ENCODE measurements at places on chromosomes 3 and 15.

DNA sequence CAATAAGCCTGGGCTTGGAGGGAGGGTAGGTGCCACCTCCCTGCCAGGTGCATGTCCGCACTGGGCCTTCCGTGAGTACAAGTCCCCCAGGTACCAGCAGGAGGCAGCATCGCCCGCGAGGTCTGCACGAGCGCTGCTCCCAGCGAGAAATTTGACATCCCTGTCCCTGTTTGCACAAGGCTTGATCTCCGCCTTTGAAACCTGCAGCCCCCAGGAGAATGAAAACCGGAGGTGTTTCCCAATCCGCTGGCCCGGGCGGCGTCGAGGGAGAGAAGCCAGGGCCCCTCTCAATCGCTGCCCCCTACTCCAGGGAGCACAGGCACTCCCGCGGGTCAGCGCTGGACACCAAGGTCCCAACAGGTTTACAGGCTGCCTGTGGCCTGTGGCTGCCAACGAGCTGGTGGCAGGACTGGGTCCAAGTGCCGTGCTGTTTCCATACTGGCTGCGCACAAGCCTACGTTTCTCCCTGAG, 961 bp downstream of the HAPLN3 start:
- DNase-seq = peak; percentile 89

GRCh38 chr15:48400086-48400485, 68.9 kb downstream of the DUT start:
- DNase-seq = no peak

DNA sequence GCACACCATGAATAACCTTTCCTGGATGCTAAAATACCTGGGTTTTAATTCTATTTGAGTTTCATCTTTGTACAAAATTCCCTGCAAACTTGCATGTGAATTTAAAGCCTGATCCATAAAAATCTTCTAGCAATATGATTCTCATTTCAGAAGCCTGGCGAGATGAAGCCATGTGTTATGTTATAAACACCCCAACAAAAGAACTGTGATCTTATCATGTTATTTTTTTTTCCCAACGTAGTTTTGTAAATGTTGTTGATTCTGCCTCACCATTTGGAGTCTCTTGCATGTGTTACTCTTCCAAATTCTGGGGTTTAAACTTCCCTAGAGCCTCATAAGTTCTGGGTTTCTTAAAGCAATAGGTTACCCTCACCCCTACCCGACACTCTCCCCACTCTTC, 428.1 kb upstream of the DPH6 start:
- DNase-seq = no peak

GRCh38 chr3:78994174-78995027, 773.4 kb downstream of the ROBO1 start:
- DNase-seq = no peak

DNA sequence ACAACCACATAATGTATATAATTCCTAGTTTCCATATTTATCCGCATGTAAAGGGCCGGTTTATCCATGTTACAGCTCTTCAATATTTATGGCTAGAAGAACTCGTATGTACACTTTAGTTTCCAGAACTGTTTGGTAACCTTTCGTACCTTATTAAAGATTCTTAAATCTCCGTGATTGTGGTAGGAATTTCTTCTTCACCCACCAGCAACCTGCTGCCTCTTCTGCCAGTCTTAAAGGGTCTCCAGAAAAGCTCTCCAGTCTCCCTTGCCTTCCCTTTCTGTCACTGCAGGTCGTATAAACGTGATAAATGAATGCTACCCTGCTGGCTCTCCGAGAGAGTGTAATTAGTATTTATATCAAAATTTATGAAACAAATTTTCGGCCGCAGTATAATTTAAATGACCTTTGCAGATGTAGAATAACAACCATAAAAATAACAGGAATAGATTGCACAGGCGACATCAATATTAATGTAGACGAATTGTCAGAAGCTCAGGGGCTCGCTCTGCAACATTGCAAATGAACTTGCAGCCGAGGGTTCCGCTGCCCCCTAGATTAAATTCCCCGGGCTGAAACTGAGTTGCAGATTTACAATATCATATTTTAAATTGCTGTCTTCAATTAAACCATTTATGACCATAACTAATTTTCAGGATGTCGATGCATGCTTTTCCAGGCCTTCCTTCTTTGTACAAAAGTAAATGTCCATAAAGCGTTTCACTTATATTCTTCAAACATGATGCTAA, 5.4 kb downstream of the ZIC1 start:
- no peak for DNase-seq

GRCh38 chr15:64337761-64338160, 18.2 kb downstream of the CSNK1G1 start:
- no peak for DNase-seq

DNA sequence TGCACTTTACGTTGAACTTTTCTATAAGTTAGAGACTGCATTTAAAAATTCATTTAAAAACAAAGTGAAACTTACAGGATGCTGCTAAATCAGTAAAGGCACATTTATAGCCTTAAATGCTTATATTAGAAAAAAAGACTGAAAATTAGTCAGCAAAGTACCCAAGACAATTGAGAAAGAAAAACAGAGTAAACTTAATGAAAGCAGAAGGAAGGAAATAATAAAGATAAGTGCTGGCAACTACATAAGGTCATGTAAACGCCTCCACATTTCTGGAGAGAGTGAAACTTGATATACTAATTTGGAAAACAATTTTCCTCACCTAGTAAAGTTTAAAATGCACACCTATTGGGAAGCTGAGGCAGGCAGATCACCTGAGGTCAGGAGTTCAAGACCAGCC, 58.2 kb upstream of the ACAN start:
- DNase-seq = no peak

DNA sequence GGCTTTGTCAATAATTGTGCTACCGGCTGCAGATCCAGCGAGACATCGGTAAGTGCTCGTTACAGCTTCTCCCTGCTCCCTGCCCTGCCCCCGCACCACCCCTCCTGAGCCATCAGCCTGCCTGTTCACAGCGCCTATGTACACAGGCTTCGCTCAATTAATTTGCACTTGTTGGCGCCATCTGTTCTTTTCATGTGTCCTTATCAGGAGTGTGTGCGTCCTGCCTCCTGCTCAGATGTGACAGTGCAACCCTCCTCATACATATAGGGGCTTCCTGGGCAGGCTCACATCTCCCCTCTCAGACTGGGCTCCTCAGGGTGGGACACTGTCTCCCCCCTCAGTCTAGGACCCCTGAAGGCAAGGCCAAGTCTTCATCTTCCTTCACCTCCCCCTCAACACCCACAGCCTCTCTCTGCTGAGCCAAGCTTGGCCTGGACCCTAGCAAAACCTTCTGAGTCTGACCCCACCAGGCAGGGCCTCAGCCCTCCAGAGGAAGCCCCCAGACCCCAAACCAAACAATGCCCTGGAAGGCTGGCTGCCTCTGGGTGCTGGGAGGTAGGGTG, 54.9 kb downstream of the CYP11A1 start:
- no peak for DNase-seq

GRCh38 chr3:16349986-16350596, 85.1 kb downstream of the OXNAD1 start:
- no peak for DNase-seq

GRCh38 chr15:98943051-98943508, 64.5 kb downstream of the PGPEP1L start:
- DNase-seq = no peak

DNA sequence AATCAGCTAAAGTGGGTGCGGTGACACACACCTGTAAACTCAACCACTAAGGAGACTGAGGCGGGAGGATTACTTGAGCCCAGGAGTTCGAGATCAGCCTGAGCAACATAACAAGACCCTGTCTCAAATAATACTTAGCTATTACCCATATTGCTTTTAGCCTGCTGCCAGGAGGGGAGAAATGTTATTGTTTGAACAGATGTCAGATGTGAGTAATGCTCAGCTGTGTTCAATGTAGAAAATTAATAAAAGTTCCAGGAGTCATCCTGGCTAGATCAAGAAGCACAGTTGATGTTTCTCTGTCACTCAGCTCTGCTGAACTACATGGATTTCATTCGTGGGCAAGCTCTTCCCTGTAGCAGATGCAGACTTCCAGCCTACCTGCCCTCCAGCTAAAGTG, 22.2 kb downstream of the LSM3 start:
- no peak for DNase-seq

- DNase-seq = no peak
Observed at GRCh38 chr3:122918576-122919290, 108.8 kb downstream of the SEMA5B start.

- DNase-seq = no peak
Observed at GRCh38 chr15:61668444-61668843, 391.8 kb downstream of the VPS13C start.

GRCh38 chr3:140432229-140432669, 245.6 kb upstream of the TRIM42 start:
- DNase-seq = no peak

GRCh38 chr3:153036846-153037245, 125.2 kb upstream of the RAP2B start:
- no peak for DNase-seq

DNA sequence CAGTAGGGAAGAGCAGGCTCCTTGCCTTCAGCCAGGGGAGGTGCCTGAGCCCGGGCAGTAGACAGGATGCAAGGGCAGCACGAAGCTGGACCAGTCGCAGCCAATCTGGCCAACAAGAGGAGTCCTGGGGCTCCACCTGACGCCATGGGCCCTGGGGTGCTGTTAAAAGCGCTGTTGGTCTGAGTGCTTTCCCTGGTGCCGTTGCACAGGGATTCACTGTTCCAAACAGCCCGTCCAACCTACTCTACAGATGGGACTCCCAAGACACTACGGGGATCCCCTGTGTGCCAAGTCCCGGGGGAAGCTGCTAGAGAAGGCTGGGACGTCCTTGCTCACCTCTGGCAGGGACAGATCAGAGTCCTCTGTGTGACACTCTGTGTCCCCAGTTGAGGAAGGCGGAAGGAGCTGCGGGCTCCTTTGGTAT, 632 bp downstream of the CTSH start:
- no peak for DNase-seq

- no peak for DNase-seq
Observed at GRCh38 chr3:152969557-152970300, 134.8 kb downstream of the P2RY1 start.

DNA sequence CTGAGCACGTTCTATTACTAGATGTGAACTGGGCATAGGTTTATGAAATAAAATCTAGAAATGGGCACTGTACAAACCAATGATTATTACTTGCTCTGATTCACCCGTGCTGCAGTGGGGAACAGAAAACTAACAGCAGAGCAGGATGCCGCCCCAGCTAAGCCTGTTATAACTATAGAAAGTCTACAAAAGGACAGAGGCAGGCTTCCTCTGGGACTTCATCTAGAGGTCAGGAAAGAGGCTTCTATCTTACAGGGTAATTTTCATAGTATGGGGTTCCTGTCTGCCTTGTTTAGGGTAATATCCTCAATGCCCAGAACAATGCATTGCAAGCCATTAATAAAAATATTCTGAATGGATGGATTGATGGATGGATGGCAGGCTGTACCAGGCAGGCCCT, 177.0 kb upstream of the TBL1XR1 start:
- DNase-seq = no peak

GRCh38 chr15:35691891-35692867, 146.2 kb upstream of the DPH6 start:
- no peak for DNase-seq

DNA sequence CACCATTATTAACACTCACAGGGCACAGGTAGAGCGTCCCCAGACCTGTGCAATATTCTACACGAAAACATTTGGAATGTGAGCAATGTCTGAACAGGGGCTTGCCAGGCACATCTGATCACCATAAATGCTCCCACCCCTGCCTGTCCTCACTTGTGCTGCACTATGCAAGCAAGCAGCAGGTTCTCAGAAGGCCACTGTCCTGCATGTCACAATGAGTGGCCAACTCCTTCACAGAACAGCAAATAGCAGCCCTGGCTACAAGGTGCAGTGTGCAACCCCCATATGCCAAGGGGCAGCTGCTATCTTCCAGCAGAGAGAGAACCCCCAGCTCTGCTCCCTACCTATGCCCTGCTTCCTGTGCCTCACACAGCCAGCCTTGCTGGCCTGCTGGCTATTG, 32.6 kb downstream of the SEC22C start:
- DNase-seq = no peak

DNA sequence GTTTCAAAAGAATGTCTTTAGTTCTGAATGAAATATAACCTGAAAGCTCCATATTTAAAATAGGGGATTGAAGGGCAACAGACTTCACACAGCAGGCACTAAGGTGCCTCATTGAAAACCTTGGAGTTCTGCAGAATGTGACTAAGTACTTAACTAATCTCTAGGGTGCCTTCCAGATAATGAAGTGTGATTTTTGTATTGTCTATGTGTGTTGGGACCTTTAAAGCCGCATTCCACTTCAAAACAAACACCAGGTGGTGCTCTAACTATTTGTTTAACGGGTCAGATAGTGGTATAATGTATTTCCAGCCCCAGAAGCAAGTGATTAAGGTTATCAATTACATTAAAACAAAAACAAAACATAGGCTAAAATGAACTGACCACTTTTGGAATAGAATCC, 28.0 kb downstream of the TFG start:
- no peak for DNase-seq
